ENCODE measurements at places on chromosomes 2 and 18. TPM values are rescaled to one million over a fixed set of nuclear protein-coding genes. Genes with fewer than 3 reads are reported as not detected.

GRCh38 chr2:104406261-104406726 lies 447.6 kb upstream of the POU3F3 start:
- DNase-seq = no peak

DNA sequence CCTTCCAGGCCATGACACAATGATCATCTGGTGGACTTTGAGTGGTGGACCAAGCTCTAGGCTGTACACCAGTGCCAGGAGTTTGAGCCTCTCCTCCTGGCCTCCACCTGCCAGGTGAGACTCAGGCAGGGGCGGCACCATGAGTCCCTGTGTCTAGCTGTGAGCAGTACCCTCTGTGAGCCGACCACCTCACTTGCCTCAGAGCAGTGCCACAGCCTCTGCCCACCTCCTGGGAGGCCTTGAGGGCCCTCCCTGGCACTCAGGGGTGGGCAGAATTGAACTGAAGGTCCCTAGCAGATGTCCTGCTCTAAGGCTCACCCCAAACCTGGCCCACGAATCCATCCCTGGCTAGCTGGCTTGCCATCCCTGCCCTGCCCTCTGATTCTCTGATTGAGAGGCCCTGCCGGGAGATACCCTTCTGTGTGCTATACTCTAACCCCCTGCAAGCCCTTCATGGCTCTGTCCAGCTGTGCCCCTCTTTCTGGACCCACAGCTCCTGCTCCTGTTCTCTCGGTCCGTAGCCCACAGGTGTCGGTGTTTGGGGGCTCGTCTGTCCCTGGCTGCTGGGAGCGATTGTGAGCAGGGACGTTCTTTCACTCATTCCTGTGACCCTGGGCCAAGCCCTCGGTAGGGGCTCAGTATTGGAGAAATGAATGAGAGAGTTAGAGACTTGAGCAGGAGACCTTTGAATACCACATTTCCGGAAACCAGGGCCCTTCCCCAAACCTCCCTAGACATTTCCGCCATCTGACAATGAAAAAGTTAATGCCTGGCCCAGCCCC lies 70.0 kb downstream of the INHBB start:
- DNase-seq = no peak

- no peak for DNase-seq
Measured at GRCh38 chr18:42100911-42101310, 145.9 kb downstream of the PIK3C3 start.

- no peak for DNase-seq
Measured at GRCh38 chr2:66523990-66524389, 89.1 kb downstream of the MEIS1 start.

- DNase-seq = no peak
Measured at GRCh38 chr2:133063775-133064174, 393.8 kb upstream of the LYPD1 start.

- DNase-seq = no peak
Measured at GRCh38 chr18:76472829-76473228, 22.2 kb downstream of the ZNF516 start.

DNA sequence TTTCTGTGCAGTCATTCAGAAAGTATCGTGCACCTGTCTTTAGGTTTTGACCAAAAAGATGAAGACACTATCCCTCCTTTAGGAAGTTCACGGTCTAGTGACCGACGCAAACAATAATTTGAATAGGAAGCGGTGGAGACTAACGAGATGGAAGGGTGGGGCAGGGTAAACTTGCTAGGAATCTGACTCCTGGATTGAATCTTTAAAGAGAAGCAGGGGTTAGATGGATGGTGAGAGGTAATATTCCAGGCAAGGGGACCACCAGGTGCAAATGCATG lies 651 bp upstream of the TXNL1 start:
- DNase-seq = no peak

VWA3B gene
- total RNA-seq = not detected

C2orf72 gene
- 2.0 TPM for total RNA-seq

GRCh38 chr18:31354990-31355389 lies 21.6 kb upstream of the DSG4 start:
- no peak for DNase-seq

- peak; percentile 35 for DNase-seq
Measured at GRCh38 chr2:74373221-74373676, 6.9 kb downstream of the DCTN1 start.

- no peak for DNase-seq
Measured at GRCh38 chr2:97961534-97961933, 34.2 kb downstream of the TMEM131 start.

ANKRD62 gene
- 0.29 TPM for total RNA-seq

- DNase-seq = no peak
Measured at GRCh38 chr2:143841935-143842334, 678.0 kb downstream of the ZEB2 start.

GRCh38 chr2:120520929-120521912 lies 175.3 kb downstream of the INHBB start:
- DNase-seq = peak; percentile 60

DNA sequence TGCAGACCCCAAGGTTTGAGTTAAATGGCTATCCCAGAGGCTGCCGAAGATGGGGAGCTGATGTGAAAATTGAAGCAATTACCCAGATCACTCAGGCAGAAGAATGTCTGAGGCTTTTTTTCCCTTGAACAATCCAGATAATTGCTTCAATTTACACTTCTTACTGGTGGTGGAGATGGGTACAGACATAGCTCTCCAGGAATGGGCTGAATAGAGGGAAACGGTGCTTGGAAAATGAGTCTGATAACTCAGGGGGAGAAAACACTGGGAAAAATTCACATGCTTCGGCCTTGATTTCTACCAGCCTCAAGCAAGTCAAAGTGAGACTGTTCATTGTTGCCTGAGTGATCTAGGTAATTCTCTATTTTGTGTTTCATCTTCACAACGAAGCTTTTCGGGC lies 9.5 kb upstream of the KIF5C start:
- DNase-seq = no peak

NEUROD1 gene
- not detected for total RNA-seq

ABHD1 gene
- 1.1 TPM for total RNA-seq

- DNase-seq = no peak
Measured at GRCh38 chr2:231936491-231936890, 10.3 kb upstream of the NPPC start.

IL18R1 gene
- total RNA-seq = 0.37 TPM

ONECUT2 gene
- total RNA-seq = 1.8 TPM

GRCh38 chr2:149005471-149006077 lies 32.9 kb upstream of the LYPD6B start:
- no peak for DNase-seq

- no peak for DNase-seq
Measured at GRCh38 chr2:167758292-167758691, 489.1 kb downstream of the STK39 start.

ZNF385B gene
- total RNA-seq = not detected

SLC14A1 gene
- not detected for total RNA-seq

DNA sequence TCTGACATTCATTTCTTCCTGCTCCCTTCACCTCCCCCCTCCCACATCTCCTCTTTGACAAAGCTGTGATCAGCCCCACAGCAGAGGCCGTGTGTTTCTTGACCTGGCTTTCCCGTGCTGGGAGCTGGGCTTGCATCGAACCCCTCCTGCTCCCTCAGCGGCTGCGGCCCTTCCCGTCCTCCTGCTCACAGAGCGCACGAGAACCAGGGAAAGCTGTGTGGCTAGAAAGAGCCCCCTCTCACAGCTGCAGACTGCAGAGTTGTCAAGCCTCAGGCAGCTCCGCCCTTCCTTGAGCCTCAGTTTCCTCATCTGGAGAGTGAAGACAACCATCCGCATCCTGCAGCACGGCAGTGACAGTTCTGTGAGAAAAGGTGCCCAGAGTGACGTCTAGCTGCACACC lies 65.7 kb upstream of the GLI2 start:
- DNase-seq = no peak

SNTG2 gene
- not detected for total RNA-seq

TACR1 gene
- not detected for total RNA-seq

GRCh38 chr2:136118819-136119716 lies 1.1 kb upstream of the CXCR4 start:
- DNase-seq = no peak

GRCh38 chr2:214450118-214450894 lies 39.5 kb downstream of the VWC2L start:
- no peak for DNase-seq

DNA sequence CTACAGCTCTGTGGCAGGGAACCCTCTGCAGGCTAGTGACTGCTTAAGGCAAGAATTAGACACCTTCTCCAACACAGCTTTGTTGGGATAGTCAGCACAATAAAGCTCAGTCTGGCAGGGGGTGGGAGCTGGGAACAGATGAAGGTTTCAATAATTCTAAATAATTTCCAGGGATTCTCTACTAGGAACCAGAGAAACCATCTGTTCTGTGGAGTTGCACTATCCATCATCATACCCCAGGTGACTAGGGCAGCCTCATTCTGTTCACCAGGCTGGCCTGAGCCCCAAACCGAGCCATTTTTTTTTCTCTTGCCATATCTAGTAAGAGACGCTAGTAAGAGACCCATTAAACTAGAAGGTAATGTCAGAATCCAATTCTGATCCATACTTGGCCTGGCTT lies 35.8 kb upstream of the CYP26B1 start:
- no peak for DNase-seq

All from SK-MEL-5 (cell line).